Activated T-helper 17 cell treated with anti-CD3 and anti-CD28 coated beads, Interleukin-2, amount 50 U/mL, for 72 hours (primary cell): ENCODE measurements at places on chromosomes 4 and X.

- no peak for ATAC-seq
Measured at GRCh38 chrX:46959101-46959500, 46.9 kb downstream of the JADE3 start.

GRCh38 chr4:140048419-140048995 lies 105.5 kb downstream of the MAML3 start:
- no peak for ATAC-seq

DNA sequence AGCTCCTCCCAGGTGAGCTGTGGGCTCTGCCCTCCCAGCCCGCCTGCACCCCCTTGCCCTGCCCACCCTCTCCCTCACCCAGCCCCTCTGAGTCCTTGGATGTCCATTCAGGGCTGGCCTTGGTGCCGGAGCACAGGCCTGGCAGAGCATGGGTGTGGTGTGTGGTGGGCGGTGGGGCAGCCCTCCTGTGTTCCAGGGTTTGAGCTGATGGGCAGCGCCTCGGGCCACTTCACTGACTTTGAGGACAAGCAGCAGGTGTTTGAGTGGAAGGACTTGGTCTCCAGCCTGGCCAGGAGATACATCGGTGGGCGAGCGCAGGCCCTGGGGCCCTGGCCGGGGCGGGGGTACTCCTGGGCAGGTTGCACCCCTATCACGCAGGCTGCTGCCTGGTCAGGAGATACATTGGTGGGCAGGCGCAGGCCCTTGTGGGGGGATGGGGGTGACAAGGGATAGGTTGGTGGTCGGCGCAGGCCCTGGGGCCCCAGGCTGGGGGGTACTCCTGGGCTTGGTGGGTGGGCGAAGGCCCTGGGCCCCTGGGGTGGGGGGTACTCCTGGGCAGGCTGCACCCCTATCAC lies 7.6 kb upstream of the SLC26A1 start:
- ATAC-seq: no peak

GRCh38 chr4:8862800-8863685 lies 8.6 kb downstream of the HMX1 start:
- no peak for ATAC-seq

GRCh38 chr4:37892641-37893040 lies 1.8 kb downstream of the TBC1D1 start:
- ATAC-seq: peak; percentile 72

DNA sequence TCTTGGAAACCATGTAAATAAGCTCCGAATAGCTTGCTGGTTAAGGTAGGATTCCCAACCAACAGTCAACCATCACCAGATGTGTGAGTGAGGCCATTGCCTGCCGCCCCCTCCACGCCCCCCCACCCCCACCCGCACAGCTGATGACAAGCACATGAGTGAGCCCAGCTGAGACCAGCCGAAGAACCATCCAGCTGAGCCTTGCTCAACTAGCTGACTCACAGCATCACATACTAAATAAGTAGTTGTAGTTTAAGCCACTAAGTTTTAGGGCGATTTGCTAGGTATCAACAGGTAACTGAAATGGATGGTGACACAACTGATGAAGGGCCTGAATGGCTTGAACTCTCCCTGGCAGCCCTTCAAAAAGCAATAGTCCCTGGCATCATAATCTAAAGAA lies 1.6 kb upstream of the CCDC149 start:
- no peak for ATAC-seq

- peak; percentile 16 for ATAC-seq
Measured at GRCh38 chr4:37685823-37686372, 278 bp downstream of the RELL1 start.

DNA sequence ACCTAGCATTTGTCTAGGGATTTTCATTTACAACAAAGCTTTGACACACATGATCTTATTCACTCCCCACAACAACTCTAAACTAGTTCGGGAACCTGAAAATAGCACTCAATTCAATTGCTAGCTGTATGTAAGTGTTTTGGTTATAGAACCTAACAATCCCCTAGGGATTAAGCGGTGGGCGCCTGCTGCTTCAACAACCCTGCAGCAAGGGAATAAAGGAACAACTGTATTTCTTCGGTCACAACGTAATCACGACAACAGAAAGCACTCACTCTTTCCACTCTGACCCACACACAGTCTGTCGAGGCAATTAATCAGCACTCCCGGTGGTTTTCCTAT lies 674 bp upstream of the DIAPH2 start:
- ATAC-seq: no peak

GRCh38 chrX:79110731-79111130 lies 33.8 kb upstream of the GPR174 start:
- no peak for ATAC-seq

GRCh38 chr4:37516057-37516775 lies 170.0 kb downstream of the RELL1 start:
- no peak for ATAC-seq

DNA sequence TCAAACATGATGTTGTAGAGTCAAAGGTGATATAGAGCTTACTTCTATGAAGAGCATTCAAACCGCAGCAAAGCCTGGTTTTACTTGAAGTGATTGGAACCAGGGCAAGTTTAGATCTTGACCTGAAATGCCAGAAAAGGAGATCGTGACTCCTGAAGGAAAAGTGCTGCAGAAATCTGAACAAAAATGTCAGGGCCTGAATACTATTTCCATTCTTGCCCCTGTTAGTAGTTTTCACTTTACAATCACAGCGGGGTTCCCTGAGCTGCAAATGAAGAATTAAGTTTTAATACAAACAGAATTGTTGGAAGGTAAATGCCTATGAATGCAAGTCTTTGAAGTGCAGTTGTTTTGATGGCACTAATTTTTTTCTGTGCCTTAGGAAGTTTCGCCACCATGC lies 4.1 kb downstream of the SLIT2 start:
- ATAC-seq: no peak

- peak; percentile 27 for ATAC-seq
Measured at GRCh38 chrX:107676559-107677378, 48.5 kb downstream of the PRPS1 start.

DNA sequence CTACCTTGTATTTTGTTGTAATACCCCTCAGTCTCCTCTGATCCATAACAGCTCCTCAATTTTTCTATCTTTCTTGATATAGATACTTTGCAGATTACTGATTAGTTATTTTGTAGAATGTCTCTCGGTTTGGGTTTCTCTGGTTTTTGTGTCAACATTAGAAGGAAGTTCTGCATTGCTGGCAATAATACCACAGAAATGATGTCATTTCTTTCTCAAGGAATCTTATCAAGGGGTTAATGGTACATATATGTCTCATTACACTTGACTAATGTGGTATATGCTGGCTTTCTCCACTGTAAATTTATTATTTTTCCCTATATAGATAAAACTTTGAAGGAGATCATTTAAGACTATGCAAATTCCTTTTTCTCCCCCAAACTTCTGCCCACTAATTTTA lies 183.6 kb upstream of the DKK2 start:
- no peak for ATAC-seq

- no peak for ATAC-seq
Measured at GRCh38 chr4:20367446-20367845, 115.7 kb downstream of the SLIT2 start.

- no peak for ATAC-seq
Measured at GRCh38 chr4:79632114-79632513, 224.1 kb upstream of the GK2 start.

- ATAC-seq: no peak
Measured at GRCh38 chr4:8867624-8868320, 3.9 kb downstream of the HMX1 start.

- ATAC-seq: no peak
Measured at GRCh38 chrX:57822398-57822797, 87.9 kb downstream of the ZXDA start.

GRCh38 chr4:100509386-100509785 lies 8.4 kb downstream of the EMCN start:
- ATAC-seq: no peak

GRCh38 chr4:170938588-170938987 lies 848.8 kb upstream of the AADAT start:
- no peak for ATAC-seq

DNA sequence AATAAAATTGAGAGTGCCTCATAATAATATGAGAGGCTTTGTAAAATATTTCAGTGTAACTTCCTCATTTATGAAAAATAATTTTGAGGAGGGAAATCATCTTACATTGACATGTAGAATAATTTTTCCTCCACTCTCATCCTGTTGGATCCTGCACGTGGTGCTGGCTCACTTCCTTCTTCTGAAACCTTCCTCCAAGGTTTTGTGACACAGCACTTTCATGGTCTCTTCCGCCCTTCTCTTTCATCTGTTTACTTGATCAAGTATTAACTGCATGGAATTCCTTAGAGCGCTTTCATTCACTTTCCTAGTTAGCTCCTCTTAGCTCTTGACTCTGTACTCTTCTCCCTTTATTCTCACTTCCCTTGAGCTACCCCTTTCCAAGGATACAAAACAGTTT lies 246.5 kb downstream of the RAPGEF2 start:
- ATAC-seq: no peak

DNA sequence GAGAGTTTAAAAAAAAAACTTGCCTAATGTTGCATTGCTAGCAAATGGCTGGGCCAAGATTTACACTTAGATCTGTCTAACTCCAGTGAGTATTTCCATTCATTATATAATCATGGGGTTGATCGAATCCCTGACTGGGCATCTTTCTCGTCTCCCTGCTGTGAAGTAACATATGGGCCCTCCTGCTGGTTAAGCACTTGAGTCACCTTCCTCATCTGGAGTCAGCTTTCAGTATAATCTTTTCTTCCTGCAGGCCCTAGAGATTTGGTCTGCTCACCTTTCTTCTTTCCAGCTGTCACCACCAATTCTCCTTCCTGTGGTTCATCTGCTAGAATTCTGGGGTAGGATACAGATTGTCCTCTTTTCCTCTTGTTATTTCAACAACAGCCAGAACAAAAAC lies 41.6 kb downstream of the TIGD2 start:
- ATAC-seq: no peak

- ATAC-seq: no peak
Measured at GRCh38 chr4:13981499-13981898, 354.0 kb upstream of the BOD1L1 start.

- peak; percentile 36 for ATAC-seq
Measured at GRCh38 chrX:54920610-54921426, at the start of gene TRO. TRO (plus strand) TSS chrX:54920824; CDS start chrX:54922247, 1,423 bp downstream.

GRCh38 chrX:134623293-134624045 lies 34.8 kb downstream of the PLAC1 start:
- ATAC-seq: no peak

- no peak for ATAC-seq
Measured at GRCh38 chr4:101229116-101229515, 118.2 kb downstream of the PPP3CA start.

DNA sequence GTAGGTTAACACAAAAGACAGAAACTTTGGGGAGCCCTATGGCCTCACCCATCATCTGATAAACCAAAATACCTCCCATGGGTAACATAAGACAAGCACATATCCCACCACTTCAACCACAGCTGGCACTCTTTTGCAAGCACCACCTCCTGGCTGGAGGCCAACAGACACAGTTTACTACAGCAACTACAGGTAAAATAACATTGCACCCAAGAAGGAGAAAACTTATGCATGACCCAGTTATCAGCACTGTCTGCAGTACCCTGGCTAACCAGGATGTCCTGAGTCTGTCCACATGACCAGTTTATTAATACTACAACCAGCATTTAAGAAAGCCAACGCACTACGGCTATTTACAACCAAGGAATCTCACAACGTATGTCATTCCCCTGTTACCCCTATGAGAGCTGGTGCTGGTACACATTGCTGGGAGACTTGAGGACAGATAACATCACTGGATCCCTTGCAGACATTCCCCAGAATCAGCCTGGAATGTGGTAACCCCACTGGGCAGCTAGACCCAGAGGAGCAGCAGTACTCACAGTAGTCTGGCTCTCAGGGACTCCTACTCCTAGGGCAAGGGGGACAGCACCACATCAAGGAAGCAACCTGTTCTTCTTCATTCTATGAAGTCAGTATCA lies 32.0 kb downstream of the ELF2 start:
- no peak for ATAC-seq

GRCh38 chr4:183154701-183155391 lies 55.8 kb downstream of the WWC2 start:
- no peak for ATAC-seq

DNA sequence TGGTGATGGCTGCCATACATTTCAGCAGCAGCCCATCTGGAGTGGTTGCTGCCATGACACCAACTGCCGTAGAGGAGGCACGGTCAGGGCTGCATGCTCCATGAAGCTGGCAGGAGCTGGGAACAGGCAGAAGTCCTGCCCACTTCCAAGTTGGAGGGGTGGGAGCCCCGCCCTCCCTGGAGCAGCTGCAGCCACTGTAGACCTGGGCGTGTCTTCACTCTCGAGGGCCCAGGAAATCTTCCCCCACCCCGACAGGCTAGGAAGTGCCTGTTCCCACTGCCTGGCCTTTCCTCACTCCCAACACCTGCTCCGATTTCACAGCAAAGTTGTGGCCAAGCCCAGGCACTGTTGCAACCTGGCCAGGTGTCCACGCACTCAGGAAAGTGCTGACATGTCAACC lies 42.3 kb downstream of the NALF2 start:
- no peak for ATAC-seq

GRCh38 chr4:23322732-23323131 lies 567.1 kb downstream of the PPARGC1A start:
- ATAC-seq: no peak

GRCh38 chr4:85607624-85608023 lies 132.7 kb downstream of the ARHGAP24 start:
- ATAC-seq: no peak

- ATAC-seq: no peak
Measured at GRCh38 chrX:68696267-68696990, 49.0 kb downstream of the STARD8 start.

DNA sequence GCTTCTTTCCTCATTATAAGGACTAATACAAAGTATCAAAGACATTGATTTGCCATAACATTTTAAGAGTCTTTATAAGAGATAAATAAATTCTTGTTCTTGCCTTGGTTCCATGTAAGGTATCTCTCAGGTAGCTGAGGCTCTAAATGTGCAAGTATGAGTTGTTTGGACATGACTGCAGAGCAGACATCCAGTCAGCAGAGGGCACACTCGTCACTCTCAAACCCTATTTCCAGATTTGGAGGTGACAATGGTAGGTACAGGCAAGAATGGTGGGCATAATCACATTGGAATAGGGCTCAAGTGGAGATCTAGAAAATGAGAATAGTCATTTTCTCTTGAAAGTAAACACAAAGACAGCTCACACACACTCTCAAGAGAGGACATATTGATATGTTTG lies 133.3 kb upstream of the ZIC3 start:
- no peak for ATAC-seq

DNA sequence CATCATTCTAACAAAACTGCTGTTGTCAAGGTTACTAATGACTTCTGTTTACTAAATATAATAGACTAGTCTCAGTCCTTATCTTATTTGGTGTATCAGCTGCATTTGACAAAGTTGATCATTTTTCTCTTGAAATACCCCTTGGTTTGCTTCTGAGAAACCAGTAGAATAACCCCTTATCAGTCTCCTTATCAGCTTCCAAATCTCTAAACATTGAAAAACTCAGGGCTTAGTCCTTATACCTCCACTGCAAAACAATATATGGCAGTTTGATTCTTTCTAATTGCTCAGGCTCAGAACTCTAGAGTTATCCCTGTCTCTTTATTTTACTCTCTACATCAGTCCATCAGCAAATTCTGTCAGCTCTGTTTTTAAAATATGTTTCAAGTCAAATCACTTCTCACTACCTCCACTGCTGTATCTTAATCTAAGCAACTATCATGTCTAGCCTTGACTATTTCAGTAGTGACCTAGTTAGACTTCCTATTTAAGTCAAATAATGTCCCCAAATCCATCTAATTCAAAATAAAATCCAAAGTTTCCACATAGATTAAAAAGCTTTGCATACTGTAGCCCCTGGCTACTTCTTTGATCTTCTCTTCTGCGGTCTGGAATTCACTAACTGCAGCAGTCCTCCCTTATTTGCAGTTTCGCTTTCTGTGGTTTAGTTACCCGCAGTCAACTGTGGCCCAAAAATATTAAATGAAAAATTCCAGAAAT lies 87.1 kb upstream of the NPNT start:
- no peak for ATAC-seq

GRCh38 chrX:140762061-140762460 lies 52.5 kb downstream of the LINC00632 start:
- peak; percentile 46 for ATAC-seq
